ENCODE measurements at places on chromosomes 7 and 10. TPM values are rescaled to one million over a fixed set of nuclear protein-coding genes. Genes with fewer than 3 reads are reported as not detected.

DNA sequence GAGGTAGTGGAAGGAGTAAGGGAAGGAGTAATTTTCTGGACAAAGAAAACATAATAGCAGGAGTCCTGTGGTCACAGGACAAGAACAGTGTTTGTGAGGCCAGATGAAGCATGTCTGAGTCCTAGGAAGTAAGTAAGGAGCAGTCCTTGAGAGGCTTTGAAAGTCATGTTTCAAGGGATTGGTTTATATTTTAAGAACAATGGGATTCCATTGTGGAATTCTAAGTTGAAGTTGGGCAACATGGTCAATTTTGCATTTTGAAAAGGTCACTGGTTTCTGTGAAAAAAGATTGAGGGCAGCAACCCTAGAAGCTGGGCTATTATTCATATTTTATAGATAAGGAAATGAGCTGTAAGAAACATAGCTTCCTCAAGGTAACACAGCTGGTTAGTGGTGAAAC is 10.8 kb upstream of the SLC25A28 start:
- H3K27ac ChIP-seq: no peak overlapping the region
- no peaks in the 10 kb centered on the region for H3K4me1 ChIP-seq
- H3K36me3 ChIP-seq: no peaks in the 10 kb centered on the region

GRCh38 chr7:137539111-137539715 is 195.7 kb upstream of the PTN start:
- no peak for DNase-seq
- H3K36me3 ChIP-seq: no peaks in the 10 kb centered on the region
- no peak overlapping the region for H3K4me3 ChIP-seq
- no peak overlapping the region for H3K27ac ChIP-seq

Gene CADPS2
- total RNA-seq: 41.1 TPM

Gene HNRNPH3
- 117 TPM for total RNA-seq

Gene JAKMIP3
- 0.18 TPM for total RNA-seq

Gene PTPRN2
- total RNA-seq: 6.8 TPM

Gene SEMA3E
- total RNA-seq: 8.8 TPM

DNA sequence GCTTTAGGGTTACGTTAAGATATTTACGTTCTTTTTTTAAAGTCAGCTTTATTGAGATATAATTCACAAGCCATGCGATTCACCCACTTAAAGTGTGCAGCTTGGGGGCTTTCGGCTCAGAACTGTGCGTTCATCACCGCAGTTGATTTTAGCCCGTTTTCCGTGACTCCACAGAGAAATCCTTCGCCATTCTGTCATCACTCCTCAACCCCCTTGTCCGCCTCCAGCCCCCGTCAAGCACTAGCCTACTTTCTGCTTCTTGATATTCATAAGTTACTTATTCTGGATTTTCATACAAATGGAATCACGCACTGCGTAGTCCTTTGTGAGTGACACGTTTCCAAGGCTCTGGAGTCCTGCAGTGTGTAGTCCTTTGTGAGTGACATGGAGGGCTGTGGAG is 20.4 kb downstream of the FAM20C start:
- H3K4me1 ChIP-seq: peaks cover 7% of the 10 kb centered on the region
- no peak overlapping the region for H3K4me3 ChIP-seq
- no peak overlapping the region for H3K27ac ChIP-seq
- no peak for DNase-seq
- no peaks in the 10 kb centered on the region for H3K27me3 ChIP-seq

Gene PCDH15
- total RNA-seq: 2.1 TPM

GRCh38 chr7:63521-64021 is 128.8 kb upstream of the FAM20C start:
- H3K27ac ChIP-seq: no peak overlapping the region
- H3K4me3 ChIP-seq: no peak overlapping the region
- no peaks in the 10 kb centered on the region for H3K36me3 ChIP-seq
- peaks cover 6% of the 10 kb centered on the region for H3K4me1 ChIP-seq

Gene CPEB3
- 6.9 TPM for total RNA-seq

DNA sequence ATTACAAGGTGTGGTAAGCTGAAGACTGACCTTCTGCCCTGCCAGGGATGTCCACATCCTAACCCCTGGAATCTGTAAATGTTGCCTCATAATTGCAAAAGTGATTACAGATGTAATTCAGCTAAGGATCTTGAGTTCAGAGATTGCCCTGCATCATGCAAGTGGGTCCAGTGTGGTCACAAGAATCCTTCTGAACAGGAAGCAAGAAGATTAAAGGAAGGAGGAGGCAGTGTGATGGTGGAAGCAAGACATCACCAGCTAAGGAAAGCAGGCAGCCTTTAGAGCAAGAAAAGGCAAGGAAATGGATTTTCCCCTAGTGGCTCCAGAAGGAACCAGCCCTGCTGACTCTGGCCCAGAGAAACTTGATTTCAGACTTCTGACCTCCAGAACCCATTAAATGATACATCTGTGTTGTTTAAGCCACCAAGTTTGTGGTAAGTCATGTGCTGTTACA is 78.1 kb downstream of the USP6NL start:
- H3K27me3 ChIP-seq: no peaks in the 10 kb centered on the region
- H3K4me1 ChIP-seq: peaks cover 24% of the 10 kb centered on the region
- DNase-seq: no peak
- H3K27ac ChIP-seq: no peak overlapping the region
- H3K36me3 ChIP-seq: no peaks in the 10 kb centered on the region
- no peak overlapping the region for H3K4me3 ChIP-seq

- peaks cover 10% of the 10 kb centered on the region for H3K36me3 ChIP-seq
- H3K4me1 ChIP-seq: peaks cover 4% of the 10 kb centered on the region
- H3K4me3 ChIP-seq: no peak overlapping the region
- no peaks in the 10 kb centered on the region for H3K27me3 ChIP-seq
- no peak overlapping the region for H3K27ac ChIP-seq
- DNase-seq: no peak
Measured at GRCh38 chr7:16630654-16631053, 14.9 kb downstream of the ANKMY2 start.

Gene RBM48
- total RNA-seq: 16.5 TPM

DNA sequence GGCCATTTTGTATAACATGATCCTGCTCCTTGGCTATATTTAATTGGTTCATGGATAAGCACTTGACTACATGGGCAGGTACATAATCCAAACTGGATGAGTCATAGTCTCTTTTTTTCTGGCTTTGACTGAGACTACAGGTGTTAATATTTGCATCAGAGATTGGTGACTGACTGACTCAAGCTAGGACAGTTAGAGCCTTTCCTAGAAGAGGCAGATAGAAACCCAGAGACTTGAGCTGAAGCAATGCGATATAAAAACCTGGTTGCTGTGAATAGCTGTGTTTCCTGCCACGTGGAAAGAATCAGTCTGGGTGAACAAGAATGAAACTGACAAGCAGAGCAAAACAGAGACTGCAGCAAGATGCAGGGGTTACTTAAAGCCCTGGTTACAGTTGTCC is 81.0 kb downstream of the SAMD9 start:
- no peak for DNase-seq
- H3K27ac ChIP-seq: no peak overlapping the region
- no peaks in the 10 kb centered on the region for H3K36me3 ChIP-seq
- H3K27me3 ChIP-seq: no peaks in the 10 kb centered on the region
- H3K4me3 ChIP-seq: no peak overlapping the region
- H3K4me1 ChIP-seq: no peaks in the 10 kb centered on the region

GRCh38 chr7:18975689-18976280 is 141.7 kb downstream of the TWIST1 start:
- H3K4me3 ChIP-seq: no peak overlapping the region
- no peak overlapping the region for H3K27ac ChIP-seq
- no peaks in the 10 kb centered on the region for H3K4me1 ChIP-seq
- DNase-seq: no peak
- H3K27me3 ChIP-seq: no peaks in the 10 kb centered on the region

Gene NPY
- not detected for total RNA-seq

DNA sequence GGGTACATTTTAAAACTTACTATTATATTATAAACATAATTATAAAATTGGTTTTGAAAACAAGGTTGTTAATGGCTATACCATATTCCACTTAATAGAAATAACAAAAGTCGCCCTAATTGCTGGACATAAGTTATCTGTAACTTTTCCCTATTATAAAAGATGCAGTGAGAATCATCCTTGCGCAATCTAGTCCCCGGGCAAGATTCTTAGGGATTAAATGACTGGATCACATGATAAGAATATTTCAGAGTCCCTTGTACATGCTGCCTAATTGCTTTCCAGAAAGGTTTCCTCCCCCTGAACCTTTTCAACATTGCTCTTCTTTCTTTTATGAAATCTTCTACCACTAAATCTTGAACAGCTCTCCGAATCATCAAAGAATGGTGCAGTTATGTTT is 479.8 kb upstream of the MKI67 start:
- H3K4me1 ChIP-seq: no peaks in the 10 kb centered on the region
- no peak for DNase-seq

GRCh38 chr7:143283381-143283780 is 1.4 kb upstream of the TMEM139 start:
- H3K27ac ChIP-seq: no peak overlapping the region
- peaks cover 28% of the 10 kb centered on the region for H3K4me1 ChIP-seq
- H3K4me3 ChIP-seq: no peak overlapping the region
- no peak for DNase-seq
- H3K27me3 ChIP-seq: no peaks in the 10 kb centered on the region

Gene POP7
- total RNA-seq: 21.5 TPM

DNA sequence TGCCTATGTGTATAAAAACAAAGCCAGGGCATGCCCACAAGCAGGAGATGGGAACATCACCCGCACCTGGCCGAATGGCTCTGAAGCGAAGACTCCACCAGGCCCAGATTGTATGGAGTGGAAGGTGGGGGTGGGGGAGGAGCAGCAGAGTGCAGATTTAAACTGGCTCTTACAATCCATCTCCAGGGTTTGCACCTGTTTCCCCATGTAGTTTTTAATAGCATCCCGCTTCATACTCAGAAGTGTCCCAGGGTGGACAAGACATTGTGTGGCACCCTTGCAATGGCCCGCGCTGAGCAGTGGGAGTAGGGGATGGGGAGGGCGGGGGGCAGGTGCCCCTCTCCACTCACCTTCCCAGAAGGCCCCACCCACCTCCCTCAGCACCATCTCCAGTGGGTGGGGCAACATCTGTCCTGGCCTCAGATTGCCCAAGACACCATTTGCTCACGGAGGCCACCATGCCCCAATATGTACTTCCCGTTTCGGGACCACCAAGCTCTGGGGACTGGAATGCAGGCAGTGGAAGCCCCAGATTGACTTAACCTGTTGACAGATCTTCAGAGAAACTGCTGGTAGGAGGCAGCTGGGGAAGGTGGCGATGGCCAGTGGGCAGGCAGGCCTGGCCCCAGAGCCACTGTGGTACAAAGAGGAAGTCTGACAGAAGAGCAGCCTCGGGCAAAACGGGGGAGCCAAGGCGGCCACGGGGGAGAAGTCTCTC is 23.0 kb downstream of the VSIR start:
- H3K27me3 ChIP-seq: no peaks in the 10 kb centered on the region
- H3K4me1 ChIP-seq: peaks cover 93% of the 10 kb centered on the region
- DNase-seq: no peak
- H3K27ac ChIP-seq: peak overlapping the region; percentile 80

- H3K27me3 ChIP-seq: no peaks in the 10 kb centered on the region
- H3K4me1 ChIP-seq: no peaks in the 10 kb centered on the region
- no peaks in the 10 kb centered on the region for H3K36me3 ChIP-seq
- no peak for DNase-seq
- no peak overlapping the region for H3K4me3 ChIP-seq
Measured at GRCh38 chr7:17620566-17620965, 319.7 kb downstream of the SNX13 start.

DNA sequence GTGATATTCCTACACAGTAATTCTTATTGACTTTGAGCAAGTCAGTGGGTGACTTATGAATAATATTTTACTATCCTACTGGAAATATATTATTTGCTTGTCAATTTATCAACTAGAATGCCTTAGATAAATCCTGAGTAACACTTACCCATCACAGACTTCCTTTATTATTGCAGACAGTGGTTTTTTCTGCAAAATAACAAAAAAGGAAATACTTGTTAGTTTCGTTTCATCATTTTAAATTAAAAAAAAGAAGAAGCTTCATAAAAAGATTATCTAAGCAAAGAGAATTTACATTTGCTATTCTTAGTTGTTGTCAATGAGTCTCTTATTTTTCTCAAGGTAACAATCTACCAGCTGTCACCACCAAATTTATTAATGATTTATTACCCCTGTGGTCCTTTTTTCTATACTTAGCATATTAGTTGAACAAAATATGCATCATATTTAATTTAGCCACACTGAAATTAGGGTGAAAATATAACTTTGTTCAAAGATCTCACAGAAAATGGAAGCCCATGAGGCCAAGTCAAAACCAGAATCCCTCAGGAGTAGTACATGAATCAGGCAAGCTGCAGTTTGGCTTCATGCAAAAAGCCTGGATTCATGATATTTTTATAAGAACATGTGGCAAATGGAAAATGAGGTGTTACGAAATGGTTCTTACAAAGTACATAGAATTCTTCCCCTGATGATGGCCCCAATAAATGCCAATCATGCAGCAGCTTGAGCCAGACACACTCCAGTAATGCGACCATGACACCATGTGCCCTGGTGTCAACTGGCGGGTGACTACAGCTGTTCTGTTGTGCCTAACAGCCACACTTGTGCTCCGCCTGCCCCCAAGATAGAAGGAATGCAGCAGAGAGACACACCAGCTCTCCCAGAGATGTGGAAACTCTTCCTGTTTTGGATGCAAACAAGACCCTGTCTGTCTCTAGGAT is 132.6 kb downstream of the ELMO1 start:
- peaks cover 22% of the 10 kb centered on the region for H3K4me1 ChIP-seq
- DNase-seq: peak; percentile 55
- no peaks in the 10 kb centered on the region for H3K36me3 ChIP-seq
- H3K4me3 ChIP-seq: no peak overlapping the region
- H3K27ac ChIP-seq: no peak overlapping the region
- H3K27me3 ChIP-seq: no peaks in the 10 kb centered on the region

- H3K4me3 ChIP-seq: no peak overlapping the region
- H3K4me1 ChIP-seq: no peaks in the 10 kb centered on the region
- no peak overlapping the region for H3K27ac ChIP-seq
Measured at GRCh38 chr7:152108359-152108758, 82.9 kb downstream of the GALNT11 start.

DNA sequence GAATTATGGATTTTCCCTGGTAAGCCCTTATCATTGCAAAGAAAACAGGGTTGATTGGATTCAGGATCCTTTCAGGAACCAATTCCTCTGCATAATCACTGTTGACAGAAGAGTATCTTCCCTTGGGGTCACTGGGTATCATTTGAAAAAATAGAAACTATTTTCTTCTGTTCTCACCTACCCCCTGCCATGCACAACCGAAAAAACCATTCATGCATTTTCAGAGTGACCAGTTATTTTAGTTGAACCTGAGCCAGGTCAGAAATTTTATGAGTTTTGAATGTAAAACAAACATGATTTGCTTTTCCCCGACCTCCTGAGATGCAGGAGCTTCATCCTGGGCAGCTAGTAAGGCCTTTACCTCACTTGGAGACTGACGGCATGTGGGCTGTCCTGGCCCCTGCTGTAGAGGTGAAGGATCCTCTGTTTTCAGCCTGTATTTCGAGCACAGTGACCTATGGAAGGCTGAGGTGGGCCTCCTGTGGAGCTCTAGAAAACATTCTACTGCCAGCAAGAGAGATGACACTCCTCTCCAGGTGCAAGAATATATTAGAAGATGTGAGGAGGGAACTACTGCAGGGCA is 30.1 kb downstream of the TMEM178B start:
- no peaks in the 10 kb centered on the region for H3K4me1 ChIP-seq
- H3K27me3 ChIP-seq: peaks cover 5% of the 10 kb centered on the region
- H3K27ac ChIP-seq: no peak overlapping the region
- H3K36me3 ChIP-seq: no peaks in the 10 kb centered on the region

Gene TMEM139
- total RNA-seq: 25.9 TPM

- peak overlapping the region; percentile 86 for H3K27ac ChIP-seq
- H3K36me3 ChIP-seq: no peaks in the 10 kb centered on the region
Measured at GRCh38 chr7:20330928-20331909, 519 bp downstream of the ITGB8 start.

GRCh38 chr7:73451780-73452398 is 18.3 kb downstream of the FZD9 start:
- no peak overlapping the region for H3K4me3 ChIP-seq
- peaks cover 90% of the 10 kb centered on the region for H3K36me3 ChIP-seq
- no peaks in the 10 kb centered on the region for H3K27me3 ChIP-seq
- peaks cover 28% of the 10 kb centered on the region for H3K4me1 ChIP-seq
- DNase-seq: no peak
- H3K27ac ChIP-seq: no peak overlapping the region

Gene IQUB
- 3.2 TPM for total RNA-seq
